ENCODE measurements at places on chromosomes 6 and 20. TPM values are rescaled to one million over a fixed set of nuclear protein-coding genes. Genes with fewer than 3 reads are reported as not detected.

ADGRF5 gene
- 16.2 TPM for polyA plus RNA-seq

TSPO2 gene
- polyA plus RNA-seq: not detected

DNA sequence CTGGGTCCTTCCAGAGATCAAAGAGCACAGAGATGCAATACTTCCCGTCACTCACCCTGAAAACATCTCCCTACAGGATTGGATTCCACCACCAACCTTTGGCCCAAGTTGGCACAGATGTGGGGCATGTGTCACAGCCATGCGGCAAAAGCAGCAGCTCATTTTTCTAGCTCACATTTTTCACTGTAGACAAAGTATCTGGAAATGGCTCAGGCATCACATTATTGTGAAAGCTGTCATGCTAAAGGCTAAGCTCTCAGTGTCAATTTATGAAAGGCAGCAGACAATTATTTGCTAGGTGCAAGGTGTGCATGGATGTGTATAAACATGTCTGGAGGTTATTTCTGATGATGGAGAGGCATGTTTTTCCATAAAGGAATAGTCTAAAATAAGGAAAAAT, 248.8 kb upstream of the PRND start:
- no peak for DNase-seq

DNAH8 gene
- polyA plus RNA-seq: 0.01 TPM

CST3 gene
- polyA plus RNA-seq: 1,484 TPM
